ENCODE measurements at places on chromosomes 16 and 17.
A peak's percentile ranks its signal among the peaks of the same experiment; 100 is the strongest.

GRCh38 chr17:41915566-41915965 is 3.2 kb downstream of the ACLY start:
- no peak for DNase-seq

DNA sequence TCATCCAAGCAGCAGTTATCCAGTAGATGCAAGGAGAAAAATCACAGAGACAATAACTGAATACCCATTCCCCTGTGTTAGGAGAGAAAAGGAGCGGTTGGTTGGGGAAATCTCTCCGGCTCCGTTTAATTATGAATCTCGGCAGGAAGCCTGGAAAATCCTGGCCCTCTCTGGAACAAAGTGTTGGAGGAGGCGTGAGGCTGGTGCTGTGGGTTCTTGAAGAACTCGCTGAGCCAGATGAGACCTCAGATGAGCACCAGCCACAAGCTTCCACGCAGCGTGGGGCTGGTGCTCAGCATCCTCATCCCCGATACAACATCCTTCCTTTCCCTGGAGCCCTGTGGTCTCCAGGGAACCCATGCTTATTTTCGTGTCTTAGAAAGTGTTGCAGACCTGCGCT is 39.7 kb downstream of the CACNG4 start:
- no peak for DNase-seq

GRCh38 chr17:70871180-70871818 is 702.0 kb downstream of the KCNJ2 start:
- DNase-seq = no peak

DNA sequence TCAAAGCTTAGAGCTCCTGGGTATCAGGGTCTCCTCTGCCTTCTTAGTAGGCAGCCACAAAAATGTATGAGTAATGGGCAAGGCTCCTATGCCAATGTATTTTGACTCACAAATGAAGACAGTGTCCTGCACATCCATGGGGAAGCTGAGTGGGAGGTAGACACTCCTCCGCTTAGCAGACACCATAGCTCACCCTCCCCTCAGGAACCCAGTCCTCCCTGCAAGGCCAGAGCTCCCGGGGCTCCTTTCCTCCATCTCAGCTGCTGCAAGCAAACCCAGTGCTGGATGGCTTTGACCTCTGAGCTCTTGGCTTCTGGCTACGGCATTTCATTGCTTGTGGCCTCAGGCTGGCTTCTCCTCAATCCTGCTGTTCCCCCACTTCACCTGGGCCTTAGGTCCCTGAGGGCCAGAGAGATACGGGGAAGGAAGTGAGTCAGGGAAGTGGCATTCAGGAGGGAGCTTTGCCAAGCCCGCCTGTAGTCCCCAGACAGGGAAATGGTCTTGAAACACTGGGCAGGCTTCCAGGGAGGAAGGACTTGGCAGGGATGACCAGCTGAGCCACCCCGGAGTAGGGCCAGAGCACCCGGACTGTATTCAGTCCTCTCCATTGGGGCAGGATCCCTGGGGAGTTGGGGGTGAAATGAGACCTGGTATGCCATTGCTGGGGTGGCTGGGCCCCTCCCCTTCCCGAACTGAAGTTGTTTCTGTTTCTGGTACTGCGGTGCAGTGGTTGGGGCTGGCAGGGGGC is 4.5 kb downstream of the ABCC3 start:
- DNase-seq = no peak

- no peak for DNase-seq
These were observed 55.4 kb upstream of the DOC2B start for GRCh38 chr17:236641-237405.

- DNase-seq = no peak
These were observed 92.8 kb upstream of the PMFBP1 start for GRCh38 chr16:72264771-72265170.

- DNase-seq = no peak
These were observed 8.6 kb upstream of the ABCC3 start for GRCh38 chr17:50626037-50626574.

GRCh38 chr16:31258366-31258765 is 1.4 kb upstream of the ITGAM start:
- no peak for DNase-seq

DNA sequence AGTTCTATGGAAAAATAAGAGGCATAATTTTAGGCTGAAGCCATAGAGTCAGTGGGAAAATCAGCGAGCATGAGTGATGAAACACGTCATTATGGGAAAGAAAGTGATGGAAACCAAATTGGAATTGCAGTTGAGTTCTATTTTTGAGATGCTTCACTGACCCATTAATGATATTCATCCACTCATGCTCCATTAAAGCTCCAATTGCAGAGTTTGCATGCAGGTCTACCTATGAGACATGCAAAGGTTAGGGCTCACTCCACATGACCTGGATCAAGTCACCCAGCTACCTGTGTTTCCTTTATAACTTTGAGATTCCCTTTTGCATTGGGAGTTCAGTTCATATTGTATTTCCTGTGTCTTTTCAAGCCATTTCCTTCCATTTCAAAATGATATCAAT is 8.0 kb upstream of the KRTAP2-4 start:
- DNase-seq = no peak

DNA sequence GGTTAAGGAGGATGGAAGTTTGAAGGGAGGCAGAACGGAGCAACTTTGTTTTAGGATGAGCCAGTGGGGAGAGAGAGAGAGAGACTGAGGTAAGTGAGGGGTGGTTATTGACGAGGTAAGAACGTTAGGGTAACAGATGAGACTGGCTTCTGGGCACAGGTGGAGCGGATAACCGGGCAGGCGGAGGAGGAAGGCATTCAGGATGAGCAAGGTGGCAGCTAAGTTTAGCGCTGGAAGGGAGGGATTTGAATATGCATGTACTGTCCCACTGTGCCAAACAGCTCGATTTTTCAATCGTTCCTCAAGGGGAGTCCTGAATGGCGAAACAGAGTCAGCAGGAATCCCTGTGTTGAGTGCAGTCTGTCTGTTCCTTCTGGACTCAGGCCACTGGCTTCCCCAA is 35.8 kb downstream of the CACNG3 start:
- DNase-seq = no peak

DNA sequence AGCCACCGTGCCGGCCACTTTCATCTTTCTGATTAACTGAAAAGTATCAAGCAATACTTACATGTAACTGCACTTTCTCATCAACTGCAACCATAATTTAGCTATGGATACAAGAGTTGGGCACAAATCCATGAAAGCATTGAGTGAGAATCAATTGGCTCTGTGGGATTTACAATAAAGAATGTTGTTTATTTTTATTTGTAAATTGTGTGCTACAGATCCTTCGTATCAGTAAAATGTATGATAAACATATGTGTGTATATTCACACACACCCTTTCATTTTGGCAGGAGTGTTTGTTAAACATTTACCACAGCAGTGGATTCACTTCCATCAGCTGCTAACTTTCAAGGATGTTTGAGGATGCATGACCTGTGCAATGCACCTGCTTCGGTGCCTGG is 411.0 kb downstream of the WWOX start:
- no peak for DNase-seq

GRCh38 chr17:36152639-36153120 is 23.8 kb downstream of the TBC1D3B start:
- no peak for DNase-seq

DNA sequence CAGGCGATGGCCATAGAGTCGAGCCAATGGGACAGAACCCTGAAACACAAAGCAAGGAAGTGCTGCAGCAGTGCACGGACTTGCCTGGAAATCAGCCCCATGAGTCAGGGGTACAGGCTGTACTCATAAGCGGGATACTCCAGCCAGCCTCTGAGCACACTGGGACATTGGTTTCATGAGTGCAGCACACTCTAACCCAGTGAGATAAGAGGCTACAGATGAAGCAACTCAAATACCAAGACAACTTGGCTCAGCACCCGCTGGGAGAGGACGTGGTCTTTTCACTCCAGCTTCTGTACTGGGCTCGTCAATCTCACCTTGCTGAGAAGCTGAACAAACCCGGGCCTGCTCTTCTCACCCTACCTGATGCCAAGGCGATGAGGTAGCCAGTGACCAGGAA is 98.2 kb downstream of the AXIN2 start:
- no peak for DNase-seq

GRCh38 chr16:66653581-66654350 is 42.8 kb downstream of the CMTM4 start:
- no peak for DNase-seq

- peak; percentile 56 for DNase-seq
These were observed 1.2 kb upstream of the METTL26 start for GRCh38 chr16:637081-638018.

- no peak for DNase-seq
These were observed 59.8 kb downstream of the NACA2 start for GRCh38 chr17:61531223-61531622.

- DNase-seq = no peak
These were observed 98.7 kb downstream of the KCNJ12 start for GRCh38 chr17:21474815-21475214.
